AG10803 (cell line): ENCODE measurements at places on chromosomes 4 and X.

GRCh38 chr4:150384249-150384648 is 197.7 kb upstream of the MAB21L2 start:
- DNase-seq, result no peak

DNA sequence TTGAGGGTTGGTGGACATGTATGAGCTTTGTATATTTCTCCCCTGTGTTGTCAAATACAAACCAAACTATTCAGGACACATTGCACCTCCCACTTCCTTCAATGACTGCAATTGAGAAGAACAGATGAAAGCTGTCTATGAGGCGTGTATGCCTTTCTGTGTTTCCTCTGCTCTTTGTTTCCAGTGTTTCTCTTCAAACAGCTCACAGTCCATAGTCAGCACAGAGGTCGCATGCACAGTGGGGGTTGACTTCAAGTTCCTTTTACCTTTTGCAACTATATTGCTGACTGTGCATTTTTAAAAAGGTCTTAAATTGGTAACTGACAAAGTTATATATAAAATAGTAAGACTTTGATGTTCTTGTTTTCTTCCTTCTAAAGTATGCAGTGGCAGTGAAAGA is 957.8 kb downstream of the C4orf33 start:
- DNase-seq, result no peak

GRCh38 chr4:89653012-89653411 is 183.9 kb downstream of the SNCA start:
- DNase-seq, result no peak

GRCh38 chr4:77703666-77704065 is 98.0 kb downstream of the CXCL13 start:
- no peak for DNase-seq

- DNase-seq, result no peak
Measured at GRCh38 chrX:1190596-1191145, 21.8 kb downstream of the CRLF2 start.

DNA sequence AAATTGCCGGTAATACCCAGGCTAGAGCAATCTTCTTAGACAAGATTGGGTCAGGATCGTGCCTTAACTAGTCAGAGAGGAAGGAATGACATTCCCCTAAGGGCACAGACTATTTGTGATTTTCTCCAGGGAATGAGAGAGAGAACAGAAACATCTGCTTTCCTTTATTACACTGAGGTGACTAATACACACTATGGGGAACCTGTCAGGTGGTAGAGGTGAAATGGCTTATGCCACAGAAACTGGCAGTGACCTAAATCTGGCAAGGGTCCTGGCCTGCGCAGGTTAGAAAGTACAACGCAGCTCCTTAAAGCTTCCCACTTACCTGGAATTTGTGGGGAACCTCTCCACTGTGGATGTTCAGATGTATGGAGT is 16.6 kb upstream of the HPGD start:
- DNase-seq, result no peak
